ENCODE measurements at places on chromosomes 11 and 22.
A peak's percentile ranks its signal among the peaks of the same experiment; 100 is the strongest.

GRCh38 chr22:36700711-36701670 lies 2.6 kb downstream of the CACNG2 start:
- no peak for DNase-seq

- no peak for DNase-seq
These were observed 459.6 kb downstream of the TBC1D22A start for GRCh38 chr22:47221840-47222615.

GRCh38 chr11:83938148-83938547 lies 652.0 kb upstream of the CCDC90B start:
- DNase-seq = no peak

- DNase-seq = no peak
These were observed 115.7 kb upstream of the NNMT start for GRCh38 chr11:114180301-114181055.

DNA sequence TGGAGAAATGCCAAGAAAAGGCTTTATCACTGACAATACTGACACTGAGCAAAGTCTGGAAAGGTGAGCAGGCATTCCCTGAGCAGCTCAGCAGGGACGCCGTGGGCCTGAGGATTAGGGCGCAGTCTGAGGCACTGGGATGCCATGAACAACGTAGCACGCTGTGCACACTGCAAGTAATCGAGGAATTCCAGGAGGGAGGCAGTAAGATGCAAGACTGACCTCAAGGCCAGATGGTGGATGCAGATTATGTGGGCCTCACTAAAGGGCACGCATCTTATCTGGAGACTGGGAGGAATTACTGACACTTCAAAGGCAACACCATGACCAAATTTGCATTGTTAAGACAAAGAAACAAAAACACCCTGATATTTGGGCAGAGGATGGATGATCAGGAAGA lies 50.4 kb upstream of the OPCML start:
- no peak for DNase-seq

DNA sequence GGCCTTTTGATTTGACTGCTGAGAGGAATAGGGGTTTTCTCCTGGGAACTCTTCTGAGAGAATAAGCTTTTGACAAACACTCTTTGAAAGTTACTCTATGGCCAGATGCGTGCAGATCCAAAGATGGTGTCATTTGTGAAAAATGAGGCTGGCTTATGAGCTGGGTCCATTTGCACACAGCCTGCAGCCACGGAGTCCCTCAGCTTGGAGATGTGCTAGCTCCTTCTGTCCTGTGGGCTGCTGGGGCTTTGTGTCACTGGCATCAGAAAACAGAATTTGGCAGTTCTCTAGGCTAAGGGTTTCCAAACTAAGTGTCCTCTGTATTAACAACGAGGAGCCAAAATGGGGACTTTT lies 702.4 kb downstream of the NTM start:
- no peak for DNase-seq

DNA sequence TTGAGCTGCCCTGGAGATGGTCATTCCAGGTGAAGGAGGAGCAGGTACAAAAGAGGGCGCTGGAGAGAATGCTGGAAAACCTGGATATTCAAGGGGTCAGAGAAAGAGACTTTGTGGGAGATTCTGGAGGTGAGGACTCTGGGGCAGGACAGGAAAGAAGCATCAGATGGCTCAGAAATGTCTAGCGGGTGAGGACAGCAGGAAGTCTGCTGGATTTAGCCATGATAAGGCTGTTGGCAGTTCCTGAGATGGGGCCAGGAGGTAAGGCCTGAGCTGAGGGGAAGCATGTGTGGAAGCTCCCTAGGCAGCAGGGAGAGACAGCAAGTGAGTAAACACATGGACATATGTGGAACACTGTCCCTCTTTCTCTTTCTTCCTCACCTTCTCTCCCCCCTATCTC lies 1.5 kb downstream of the UPB1 start:
- DNase-seq = no peak

- DNase-seq = no peak
These were observed 3.9 kb upstream of the GCAT start for GRCh38 chr22:37803639-37804351.

- DNase-seq = no peak
These were observed 382.2 kb upstream of the CADM1 start for GRCh38 chr11:115886422-115886733.

DNA sequence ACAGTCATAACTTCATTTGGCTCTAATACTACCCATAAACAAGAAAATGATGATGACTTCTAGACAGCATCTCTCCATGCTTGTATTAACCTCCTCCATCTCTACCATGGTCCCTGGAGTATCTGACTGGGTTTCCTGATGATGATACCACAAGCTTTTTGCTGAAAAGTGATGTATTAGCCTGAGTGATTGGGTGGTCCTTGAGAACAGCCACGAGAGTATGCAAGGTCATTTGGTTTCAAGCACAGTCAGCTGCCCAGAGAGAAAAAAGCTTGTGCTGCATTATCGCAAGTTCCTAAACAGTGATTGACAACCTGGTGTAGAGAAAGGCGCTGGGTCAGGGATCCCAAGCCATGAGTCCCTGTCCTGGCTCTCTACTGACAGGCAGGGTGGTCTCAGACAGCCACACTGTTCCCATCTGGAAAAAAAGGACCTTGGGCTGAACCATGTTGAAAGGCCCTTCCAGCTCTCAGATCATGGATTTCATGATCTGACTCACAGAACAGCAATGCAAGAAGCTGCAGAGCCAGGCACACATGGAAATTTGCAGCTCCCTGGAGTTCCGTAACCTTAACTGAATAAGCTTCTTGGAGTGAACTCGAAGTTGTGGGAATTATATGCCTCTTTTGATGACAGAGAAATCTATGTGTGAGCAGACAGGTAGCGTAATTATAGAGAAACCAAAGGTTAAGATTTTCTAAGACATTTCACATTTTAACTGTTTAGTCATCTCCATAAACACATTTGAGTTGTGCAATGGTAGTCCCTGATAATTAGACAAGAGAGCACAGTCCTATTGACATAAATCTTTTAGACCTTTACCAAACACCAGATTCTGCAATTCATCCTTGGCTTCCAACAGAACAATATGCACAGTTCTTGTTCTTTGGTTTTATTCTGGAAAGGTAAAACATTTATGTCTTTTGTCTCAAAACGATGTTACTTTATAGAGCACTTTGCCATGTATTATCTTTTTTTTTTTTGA lies 54.1 kb upstream of the UBASH3B start:
- peak; percentile 10 for DNase-seq

DNA sequence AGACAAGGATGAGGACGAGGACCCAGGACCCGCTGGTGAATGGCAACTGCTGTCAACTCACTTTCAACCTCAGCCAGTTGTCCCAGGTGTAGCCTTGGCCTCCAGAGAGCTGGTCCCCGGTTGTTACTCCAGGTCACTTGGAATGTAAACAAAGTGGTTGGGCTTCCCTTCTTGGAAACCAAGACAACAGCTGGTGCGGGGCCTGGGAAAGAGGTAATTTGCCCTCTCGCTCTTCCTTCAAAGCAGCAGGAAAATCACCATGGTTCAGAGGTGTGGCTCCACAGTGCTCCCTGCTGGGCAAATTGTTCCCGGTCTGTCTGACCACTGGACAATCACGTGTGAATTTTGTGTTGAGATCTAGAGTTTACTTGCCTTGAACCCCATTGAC lies 15.0 kb downstream of the SLC1A2 start:
- no peak for DNase-seq

Data from amniotic stem cell (primary cell).